ENCODE measurements at places on chromosomes 3 and 15.

DNA sequence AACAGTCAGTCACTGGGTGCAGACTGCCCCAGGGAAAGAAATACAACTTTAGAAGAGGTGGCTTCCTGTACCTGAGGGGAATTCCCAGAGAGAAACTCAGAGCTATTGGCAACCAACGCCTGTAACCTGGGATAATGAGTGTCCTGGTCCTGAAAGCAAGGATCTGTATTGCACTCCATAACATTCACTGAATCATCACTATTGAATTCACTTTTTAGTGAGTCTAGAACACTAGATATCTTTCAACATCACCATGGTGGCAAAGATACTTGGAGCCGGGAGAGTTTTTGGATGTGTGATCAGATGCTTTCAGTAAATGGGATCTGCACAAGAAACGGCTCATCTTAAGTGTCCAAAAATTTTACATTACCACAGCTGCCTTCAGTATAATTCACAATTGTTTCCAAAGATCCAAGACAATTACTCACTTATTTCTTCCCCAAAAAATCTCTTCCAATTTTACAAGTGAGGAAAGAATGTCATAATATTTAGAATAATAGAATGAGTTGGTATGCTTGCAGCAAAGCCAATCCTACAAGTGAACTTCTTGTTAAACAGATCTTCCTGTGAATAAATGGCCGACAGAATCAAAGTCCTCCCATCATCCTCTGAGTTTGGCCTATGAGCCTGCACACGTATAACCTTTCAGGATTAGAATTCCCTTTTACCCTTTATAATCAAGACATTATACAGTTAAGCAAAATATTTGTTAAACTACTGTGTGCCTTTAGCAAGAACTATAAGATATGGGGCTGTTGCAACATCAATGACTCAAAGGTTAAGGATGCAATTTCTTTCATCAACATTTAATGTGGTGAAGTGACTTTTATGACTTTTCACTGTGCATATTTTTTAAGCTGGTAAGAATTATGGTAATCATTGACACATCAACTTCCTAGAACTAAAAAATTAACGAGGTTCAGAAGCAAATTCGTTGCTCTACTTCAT lies 243.3 kb upstream of the COL8A1 start:
- no peak for DNase-seq

DNA sequence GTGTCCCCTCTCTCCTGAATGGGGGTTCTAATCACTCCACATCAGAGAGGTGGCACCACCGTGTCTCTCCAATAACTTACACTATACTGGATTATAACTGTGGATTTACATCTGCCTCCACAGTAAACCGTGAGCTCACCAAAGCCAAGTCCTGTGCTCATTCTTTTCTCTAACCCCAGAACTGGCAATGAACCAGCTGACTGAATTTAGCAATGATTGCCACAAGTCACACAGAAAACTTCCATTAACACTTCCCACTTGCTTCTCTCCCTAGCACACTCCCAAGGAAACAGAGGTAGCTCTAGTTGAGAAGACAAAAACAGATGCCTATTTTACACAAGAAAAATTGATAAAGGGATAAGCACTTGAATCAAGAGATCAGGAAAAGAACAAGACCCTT lies 361.3 kb downstream of the ULK4 start:
- no peak for DNase-seq

DNA sequence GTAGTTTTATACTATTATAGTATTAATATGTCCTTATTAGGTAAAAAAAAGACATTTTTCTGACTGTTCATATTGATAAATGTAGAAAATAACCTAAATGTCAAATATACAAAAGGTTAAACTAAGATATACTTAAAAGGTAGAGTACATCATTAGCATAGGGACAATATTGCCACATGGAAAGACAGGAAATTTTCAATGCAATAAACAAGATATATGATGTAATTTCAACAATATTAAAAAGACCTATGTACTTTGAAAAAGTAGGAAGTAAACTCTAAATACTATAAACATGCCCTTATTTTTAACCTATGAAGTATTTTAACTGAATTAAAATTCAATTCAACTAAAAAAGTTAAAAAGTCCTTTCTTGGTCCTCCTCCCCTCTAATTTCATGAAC lies 1.9 kb downstream of the SPG11 start:
- no peak for DNase-seq

DNA sequence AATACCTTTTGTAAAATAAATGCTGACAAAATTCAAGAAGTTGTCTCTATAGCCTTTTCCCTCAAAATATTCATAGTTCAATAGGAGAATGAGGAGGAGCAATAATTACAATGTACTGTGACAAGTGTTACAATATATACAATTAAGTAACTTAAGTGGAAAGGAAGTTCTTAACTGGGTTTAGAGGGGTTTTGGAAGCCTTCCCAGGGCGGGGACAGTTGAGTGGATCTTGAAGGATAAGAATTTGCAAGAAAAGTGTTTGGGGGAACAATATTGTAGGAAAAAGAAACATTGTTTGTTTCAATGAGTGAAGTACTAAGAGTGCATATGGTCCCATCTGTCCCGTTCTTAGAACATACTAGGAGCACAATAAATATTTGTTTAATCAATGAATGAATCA lies 165.2 kb upstream of the PLSCR5 start:
- DNase-seq = no peak

DNA sequence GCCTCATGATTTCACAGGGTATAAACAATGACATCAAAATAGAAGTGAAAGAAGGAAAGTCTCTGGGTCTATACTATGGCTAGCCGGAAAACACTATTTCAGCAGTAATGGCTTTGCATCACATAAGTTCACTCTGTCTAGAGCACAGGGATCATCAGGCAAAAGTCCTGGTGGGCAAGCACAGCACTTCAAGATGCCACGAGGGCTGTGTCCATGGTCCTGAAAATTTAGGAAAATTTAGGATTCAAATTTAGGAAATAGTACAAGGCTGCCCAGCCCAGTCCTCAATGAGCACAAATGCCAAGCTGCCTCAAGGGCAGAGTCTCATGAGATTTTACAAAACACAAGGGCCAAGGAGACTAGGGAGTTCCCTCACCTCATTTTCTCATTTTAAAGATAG lies 54.1 kb downstream of the RORA start:
- no peak for DNase-seq

GRCh38 chr3:4398120-4398940 lies 68.7 kb downstream of the SUMF1 start:
- no peak for DNase-seq

DNA sequence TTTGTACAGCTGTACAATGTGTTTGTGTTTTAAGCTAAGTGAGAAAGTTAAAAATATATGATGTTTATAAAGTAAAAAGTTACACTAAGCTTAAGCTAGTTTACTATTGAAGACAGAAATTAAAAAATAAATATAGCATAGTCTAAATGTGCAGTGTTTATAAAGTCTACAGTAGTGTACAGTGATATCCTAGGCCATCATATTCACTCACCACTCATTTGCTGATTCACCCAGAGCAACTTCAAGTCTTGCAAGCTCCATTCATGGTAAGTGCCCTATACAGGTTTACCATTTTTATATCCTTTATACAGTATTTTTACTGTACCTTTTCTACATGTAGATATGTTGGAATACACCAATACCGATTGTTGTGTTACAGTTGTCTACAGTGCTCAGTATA lies 553.2 kb upstream of the TBL1XR1 start:
- DNase-seq = no peak

DNA sequence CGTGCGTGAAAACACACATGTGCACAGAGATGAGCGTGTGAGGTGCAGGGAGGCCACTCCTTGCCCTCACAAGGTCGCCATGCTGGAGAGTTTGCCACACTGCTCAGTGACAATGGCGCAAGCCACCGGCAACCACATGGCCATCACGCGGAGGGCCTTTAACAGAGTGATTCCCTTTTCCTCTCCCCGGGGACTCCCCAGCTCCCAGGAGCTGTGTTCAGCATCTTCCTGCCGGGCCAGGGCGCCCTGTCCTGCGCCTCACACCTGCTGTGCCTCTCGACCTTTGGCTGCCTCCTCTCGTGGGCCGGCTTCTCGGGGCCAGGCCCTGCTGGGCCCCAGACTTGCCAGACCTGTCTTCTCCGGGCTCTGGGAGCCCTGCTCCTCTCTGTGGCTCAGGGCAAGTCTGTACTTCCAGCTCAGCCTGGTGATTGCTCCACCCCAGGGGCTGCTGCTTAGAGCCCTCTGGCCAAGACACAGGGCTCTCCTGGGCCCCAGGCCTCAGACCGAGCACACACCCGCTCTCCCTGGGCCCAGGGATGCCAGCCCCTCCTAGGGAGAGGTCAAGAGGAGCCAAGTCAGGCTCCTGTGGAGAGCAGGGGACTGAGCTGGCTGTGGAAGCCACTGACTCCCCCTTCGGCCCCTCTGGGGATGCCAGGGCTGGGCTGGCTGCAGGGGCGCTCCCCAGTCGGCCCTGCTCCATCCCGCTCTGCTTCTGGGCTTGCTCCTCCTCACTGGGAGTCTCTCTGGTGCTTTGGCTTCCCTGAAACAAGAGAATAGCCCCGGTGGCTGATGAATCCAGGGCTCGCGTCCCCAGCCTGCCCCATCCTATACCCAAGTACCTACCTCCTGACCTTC lies 5.6 kb downstream of the CCDC9B start:
- no peak for DNase-seq

DNA sequence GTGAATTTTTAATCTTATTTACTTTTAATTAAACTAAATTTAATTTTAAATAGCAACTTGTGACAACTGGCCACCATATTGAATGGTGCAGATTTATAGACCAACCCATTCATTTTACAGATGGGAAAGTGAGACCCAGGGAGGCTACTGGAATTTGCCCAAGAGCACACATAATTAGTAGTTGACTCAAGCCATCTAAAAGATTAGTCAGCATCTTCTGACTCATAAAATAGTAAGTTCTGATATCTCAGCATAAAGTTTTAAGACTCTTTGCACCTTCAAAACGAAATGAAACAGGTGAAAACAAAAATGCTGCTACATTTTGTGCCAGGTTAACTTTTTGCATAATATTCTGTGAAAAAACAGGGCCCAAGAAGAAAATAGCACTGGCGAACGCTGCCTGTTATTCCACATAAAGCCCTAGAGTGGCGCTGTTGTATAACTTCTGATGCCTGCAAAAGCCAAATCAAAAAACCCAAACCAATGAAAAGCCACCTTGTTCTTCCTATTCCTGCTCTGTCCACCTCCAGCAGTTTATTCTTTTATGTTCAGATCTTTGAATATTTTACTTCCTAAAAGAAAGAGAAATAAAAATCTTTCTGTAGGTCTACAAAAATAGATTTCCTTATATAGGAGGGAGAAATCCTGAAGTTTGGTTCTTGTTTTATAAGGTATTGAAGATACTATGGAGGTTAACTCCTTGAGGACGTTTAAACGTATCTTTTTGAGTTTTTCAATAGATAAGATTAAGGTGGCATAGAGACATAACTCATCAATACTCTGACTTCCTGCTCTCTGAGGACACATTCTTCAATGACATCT lies 62.8 kb downstream of the OTOL1 start:
- peak; percentile 42 for DNase-seq

DNA sequence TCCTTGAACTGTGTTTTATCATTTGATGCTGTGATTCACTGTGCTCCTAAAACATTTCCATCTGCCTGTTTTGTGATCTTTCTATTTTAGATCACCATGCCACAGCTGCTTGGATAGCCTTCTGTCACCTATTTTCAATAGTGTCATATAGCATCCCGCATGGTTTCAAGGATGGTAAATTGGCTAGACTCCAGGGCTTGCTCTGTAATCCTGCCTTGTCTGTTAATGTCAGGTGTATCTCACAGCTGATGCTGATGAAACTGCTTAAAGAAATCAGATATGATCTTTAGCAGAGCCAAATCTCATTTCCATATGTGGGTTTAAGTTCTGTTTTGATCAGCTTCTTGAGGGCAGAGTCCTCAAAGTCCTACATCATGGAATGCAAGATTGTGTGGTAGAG lies 182.2 kb downstream of the UBE2E2 start:
- DNase-seq = no peak

GRCh38 chr3:68088216-68088615 lies 433.8 kb upstream of the SUCLG2 start:
- peak; percentile 7 for DNase-seq

GRCh38 chr3:48561045-48561736 lies 2.4 kb downstream of the UCN2 start:
- DNase-seq = no peak

DNA sequence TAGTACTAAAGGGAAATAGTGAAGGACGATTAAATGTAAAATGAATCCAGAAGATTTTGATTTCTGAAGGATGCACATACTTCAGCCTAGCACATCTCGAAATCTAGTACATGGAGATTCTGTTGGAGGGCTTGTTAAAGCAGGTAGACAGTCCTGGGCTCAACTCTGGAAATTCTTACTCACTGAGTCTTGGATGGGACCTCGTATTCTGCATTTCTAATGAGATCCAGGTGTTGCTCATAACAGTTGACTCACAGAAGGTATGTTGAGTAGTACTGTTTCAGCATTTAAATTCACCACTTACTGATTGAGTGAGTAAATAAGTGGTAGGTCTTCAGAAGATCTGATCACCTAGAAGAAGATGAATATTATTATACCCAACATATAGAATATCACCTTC lies 623.4 kb upstream of the SGO1 start:
- no peak for DNase-seq

- no peak for DNase-seq
Measured at GRCh38 chr3:171462224-171462623, 2.0 kb upstream of the TNIK start.

GRCh38 chr15:92839696-92840095 lies 60.4 kb upstream of the CHD2 start:
- DNase-seq = peak; percentile 86

DNA sequence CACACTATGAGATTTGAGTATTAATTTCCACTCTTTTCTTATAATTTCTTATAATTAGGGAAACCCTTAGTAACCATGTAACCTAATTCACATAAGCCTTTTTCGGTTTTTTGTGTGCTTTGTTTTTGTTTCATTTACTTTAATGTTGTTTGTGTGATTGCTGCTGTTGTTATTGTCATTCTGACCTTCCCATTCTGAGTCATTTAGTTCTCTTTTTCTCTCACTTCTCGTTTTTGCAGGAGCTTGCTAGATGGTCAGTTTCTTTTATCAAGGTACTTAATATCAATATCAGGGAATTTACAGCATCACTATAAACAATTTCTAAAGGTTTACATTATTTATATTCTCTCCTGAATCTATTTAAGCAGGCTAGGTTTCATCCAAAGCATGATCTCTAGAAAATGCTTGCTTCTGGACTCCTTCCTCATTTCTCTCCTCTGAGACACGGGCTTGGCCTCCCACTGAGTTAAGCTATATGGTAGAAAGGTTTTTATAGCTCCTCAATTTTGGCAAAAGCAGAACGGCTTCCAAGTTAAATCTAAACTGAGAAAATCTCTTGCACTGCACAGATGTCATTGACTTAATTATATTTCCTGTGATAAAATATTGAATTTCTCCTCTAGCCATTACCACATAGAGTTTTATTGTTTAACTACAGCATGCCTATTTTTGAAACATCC lies 534.2 kb downstream of the NSUN3 start:
- DNase-seq = no peak

- DNase-seq = no peak
Measured at GRCh38 chr3:136753326-136753939, 1.3 kb upstream of the STAG1 start.
